ENCODE measurements at places on chromosomes 1 and 21.

DNA sequence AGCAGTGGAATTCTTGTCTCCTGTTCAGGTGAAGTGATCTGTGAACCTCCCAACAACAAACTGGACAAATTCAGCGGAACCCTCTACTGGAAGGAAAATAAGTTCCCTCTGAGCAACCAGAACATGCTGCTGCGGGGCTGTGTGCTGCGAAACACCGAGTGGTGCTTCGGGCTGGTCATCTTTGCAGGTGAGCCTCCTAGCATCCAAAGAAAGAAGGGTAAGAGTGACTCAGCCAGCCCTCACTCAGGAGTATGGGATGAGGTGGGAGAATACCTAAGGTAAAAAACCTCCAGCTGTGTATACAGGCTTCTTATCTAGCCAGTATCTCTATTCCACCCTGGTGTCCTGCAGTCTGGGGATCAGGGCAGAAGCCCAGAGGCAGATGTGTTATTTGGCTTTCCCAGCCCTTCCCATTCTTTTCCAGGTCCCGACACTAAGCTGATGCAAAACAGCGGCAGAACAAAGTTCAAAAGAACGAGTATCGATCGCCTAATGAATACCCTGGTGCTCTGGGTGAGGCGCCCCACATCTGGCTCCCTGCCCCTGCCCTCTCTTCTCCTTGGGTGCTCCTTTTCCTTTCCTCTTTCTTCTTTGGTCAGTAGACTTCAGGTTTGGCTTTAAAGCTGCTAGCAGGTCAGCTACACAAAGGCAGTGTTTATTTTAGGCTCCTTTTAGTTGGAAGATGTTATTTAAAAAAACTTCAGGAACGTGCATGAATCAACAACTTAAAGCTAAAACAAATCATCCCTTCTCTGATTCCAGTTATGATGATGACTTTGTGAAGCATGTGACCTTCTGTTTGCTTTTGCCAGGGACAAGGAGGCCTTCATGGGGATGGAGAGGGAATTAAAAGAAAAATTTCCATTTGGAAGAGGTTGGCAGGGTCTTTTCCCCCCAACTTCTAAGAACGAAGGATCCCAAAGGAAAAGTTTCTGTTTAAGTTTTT is 9.0 kb downstream of the ATP8B2 start:
- peaks cover 53% of the 10 kb centered on the region for H3K36me3 ChIP-seq
- no peak overlapping the region for H3K4me3 ChIP-seq
- H3K27ac ChIP-seq = no peak overlapping the region
- DNase-seq = no peak
- no peaks in the 10 kb centered on the region for H3K4me1 ChIP-seq
- no peaks in the 10 kb centered on the region for H3K27me3 ChIP-seq

DNA sequence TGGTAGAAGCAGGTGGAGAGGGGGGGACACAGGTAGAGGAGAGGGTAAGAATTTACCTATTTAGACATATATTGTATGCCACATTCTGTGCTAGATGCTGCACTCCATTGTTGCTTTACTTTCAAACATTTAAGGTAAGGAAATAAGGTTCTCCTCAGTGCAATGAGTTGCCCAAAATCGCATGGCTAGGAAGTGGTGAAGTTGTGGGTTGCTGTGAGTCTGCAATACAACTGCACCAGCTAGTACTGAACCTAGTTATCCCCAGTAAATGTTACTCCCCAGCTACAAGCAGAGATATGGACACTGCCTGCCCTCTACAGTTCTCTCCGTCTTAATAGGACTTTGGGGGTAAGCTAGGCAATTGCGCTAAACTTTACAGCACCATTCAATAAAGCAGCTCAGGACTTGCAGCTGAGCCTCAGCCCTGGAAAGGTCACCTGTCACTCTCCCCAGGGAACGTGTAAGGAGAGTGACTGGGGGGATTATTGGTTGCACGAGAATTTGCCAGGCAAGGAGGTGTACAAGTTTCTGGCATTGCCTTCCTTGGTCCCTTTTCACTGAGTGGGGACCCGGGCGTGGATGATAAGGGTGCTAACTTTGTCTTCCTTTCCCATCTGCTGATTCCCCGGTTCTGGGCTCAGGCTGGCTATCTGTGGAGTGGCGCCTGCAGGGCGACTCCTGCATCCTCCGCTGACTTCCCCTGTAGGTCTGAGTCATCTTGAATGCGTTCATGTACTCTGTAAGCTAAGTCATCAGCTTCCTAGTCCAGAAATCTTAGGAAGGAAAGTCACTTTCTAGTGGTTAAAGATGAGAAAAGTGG is 71.3 kb upstream of the CNTN2 start:
- H3K4me3 ChIP-seq = no peak overlapping the region
- H3K36me3 ChIP-seq = peaks cover 46% of the 10 kb centered on the region
- no peaks in the 10 kb centered on the region for H3K4me1 ChIP-seq
- no peak overlapping the region for H3K27ac ChIP-seq
- no peaks in the 10 kb centered on the region for H3K27me3 ChIP-seq

GRCh38 chr1:203085528-203086406 is at the start of gene MYOG:
TSS of gene MYOG (minus strand) at chr1:203086012. CDS start at chr1:203085961, 51 bp downstream.
- H3K4me3 ChIP-seq = no peak within 1 kb of the TSS
- H3K27ac ChIP-seq = no peak within 1 kb of the TSS
- H3K4me1 ChIP-seq = no peaks in the 10 kb centered on the region
- DNase-seq = peak; percentile 21

- H3K27ac ChIP-seq = no peak overlapping the region
- DNase-seq = no peak
- no peak overlapping the region for H3K4me3 ChIP-seq
- no peaks in the 10 kb centered on the region for H3K27me3 ChIP-seq
- peaks cover 95% of the 10 kb centered on the region for H3K36me3 ChIP-seq
- no peaks in the 10 kb centered on the region for H3K4me1 ChIP-seq
Observed at GRCh38 chr1:209835782-209836298, 8.1 kb downstream of the UTP25 start.

GRCh38 chr1:162302306-162303003 is 74.2 kb downstream of the SPATA46 start:
- H3K27ac ChIP-seq = no peak overlapping the region
- H3K27me3 ChIP-seq = no peaks in the 10 kb centered on the region
- no peaks in the 10 kb centered on the region for H3K36me3 ChIP-seq
- H3K4me3 ChIP-seq = no peak overlapping the region

DNA sequence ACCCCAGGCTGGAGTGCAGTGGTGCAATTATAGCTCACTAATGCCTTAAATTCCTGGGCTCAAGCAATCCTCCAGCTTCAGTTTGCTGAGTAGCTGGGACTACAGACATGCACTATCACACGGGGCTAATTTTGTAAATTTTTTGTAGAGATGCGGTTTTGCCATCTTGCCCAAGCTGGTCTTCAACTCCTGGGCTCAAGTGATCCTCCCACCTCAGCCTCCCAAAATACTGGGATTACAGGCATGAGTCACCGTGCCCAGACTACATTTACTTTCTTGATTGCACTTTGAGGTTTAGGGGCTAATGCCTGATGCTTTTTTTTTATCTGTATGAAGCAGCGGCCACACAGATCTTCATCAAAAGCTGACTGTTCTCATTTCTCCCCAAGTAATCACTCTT is 124.6 kb downstream of the KIF26B start:
- no peaks in the 10 kb centered on the region for H3K4me1 ChIP-seq
- no peak overlapping the region for H3K4me3 ChIP-seq
- no peak for DNase-seq
- H3K27ac ChIP-seq = no peak overlapping the region

GRCh38 chr1:218660678-218661053 is 315.5 kb downstream of the TGFB2 start:
- no peaks in the 10 kb centered on the region for H3K4me1 ChIP-seq
- H3K36me3 ChIP-seq = no peaks in the 10 kb centered on the region
- H3K4me3 ChIP-seq = no peak overlapping the region
- no peaks in the 10 kb centered on the region for H3K27me3 ChIP-seq
- no peak for DNase-seq
- H3K27ac ChIP-seq = no peak overlapping the region

GRCh38 chr1:4636644-4637380 is 17.6 kb upstream of the AJAP1 start:
- H3K4me3 ChIP-seq = no peak overlapping the region
- H3K27me3 ChIP-seq = no peaks in the 10 kb centered on the region
- no peak overlapping the region for H3K27ac ChIP-seq
- H3K4me1 ChIP-seq = no peaks in the 10 kb centered on the region

DNA sequence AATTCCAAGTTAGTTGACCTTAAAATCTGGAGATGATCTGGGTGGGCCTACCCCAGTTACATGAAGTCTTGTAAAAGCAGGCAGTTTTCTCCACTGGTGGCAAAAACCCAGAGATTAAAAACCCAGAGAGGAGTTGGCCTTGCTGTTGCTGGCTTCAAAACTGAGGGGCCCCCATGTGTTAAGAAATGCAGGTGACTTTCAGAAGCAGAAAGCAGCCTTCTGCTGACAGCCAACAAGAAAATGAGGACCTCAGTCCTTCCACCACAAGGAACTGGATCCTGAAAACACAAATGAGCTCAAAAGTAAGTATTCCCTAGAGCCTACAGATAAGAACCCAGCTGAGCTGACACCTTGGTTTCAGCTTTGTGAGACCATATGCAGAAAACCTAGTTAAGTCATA is 343.7 kb upstream of the ZRANB2 start:
- no peak for DNase-seq
- H3K36me3 ChIP-seq = no peaks in the 10 kb centered on the region
- no peaks in the 10 kb centered on the region for H3K27me3 ChIP-seq
- no peak overlapping the region for H3K27ac ChIP-seq
- no peaks in the 10 kb centered on the region for H3K4me1 ChIP-seq
